ENCODE measurements at places on chromosomes 3 and 15.

GRCh38 chr3:195064300-195064931 lies 206.5 kb downstream of the XXYLT1 start:
- no peak for DNase-seq

- DNase-seq = no peak
Observed at GRCh38 chr3:102714567-102714966, 279.8 kb downstream of the ZPLD1 start.

DNA sequence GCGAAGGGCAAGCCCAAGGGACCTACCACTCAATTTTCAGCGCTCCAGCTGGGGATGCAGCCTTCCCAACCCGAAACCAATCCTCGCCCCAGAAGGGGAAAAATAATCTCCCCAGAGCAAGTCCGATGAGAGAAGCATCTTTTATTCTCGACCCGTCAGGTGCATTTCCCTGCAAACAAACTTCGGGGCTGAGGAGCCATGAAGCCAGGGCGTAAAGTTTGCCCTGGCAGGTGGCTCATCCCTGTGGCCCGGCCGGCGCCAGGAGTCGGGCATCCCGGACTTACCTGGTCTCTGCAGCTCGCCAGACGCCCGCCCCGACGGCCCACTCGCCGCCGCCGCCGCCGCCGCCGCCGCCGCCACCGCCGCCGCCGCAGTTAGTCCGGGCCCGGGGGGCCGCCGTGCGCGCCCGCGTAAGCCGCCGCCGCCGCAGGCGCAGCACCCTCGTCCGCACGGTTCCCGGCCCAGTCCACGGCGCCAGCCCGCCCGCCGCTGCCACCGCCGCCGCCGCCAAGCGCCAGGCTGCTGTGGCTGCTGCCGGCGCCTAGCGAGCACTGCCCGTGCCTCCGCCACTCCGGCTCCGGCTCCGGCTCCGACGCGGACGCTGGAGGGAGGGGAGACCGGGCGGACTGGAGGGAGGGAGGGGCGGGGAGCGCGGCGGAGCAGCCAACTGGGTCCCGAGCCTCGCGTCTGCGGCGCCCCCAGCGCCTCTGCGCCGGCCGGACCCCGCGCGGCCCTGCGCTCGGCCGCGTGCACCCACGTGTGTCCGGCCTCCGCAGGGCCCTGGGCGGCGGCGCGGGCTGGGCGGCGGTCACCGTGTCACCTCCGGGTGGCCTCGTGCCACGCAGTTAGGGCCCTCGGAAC lies at the start of gene CNTN3:
Gene CNTN3, minus strand, starts transcription at position 553 of the 861 bp plus-strand sequence. CDS start 93,547 bp downstream, outside the sequence.
- DNase-seq = no peak

DNA sequence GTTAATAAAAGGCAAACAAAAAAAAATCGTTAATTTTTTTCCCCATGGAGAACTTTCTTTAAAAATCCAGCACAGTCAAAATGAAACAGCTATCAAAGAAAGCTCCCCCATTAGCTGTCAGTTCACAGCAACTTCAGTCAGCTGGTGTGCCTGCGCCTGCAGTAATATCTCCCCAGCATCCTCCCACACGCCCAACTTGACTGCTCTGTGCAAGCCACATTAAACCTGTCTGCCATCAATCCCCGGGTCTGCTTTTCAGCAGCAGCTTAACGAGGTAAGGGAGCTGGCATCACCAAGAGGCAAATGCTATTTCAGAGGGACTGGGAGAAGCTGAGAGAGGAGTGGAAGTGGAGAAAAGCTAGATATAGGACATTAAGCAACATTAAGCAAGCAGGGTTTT lies 337.5 kb downstream of the GAP43 start:
- DNase-seq = peak; percentile 49

- DNase-seq = no peak
Observed at GRCh38 chr3:67526246-67526645, 128.2 kb downstream of the SUCLG2 start.

GRCh38 chr15:80615361-80615736 lies 79.8 kb upstream of the ABHD17C start:
- no peak for DNase-seq

GRCh38 chr3:184336547-184337398 lies 627 bp upstream of the FAM131A start:
- peak; percentile 15 for DNase-seq

DNA sequence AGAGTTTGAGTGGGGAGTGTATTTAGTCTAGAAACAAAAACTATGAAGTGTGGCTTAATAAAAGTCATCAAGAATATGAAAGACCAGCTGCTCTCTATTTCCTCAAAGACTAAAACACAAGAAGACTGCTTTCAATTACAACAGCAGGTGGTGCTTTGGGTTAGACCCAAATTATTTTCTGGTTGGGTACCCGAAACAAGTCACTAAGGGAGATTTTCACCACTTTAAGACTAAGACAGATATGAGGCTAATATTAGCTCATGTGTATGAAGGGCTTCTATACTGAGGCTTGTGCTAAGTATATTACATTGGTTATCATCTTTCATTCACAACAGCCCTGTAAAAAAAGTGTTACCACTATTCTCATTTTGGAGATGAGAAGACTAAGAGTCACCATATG lies 43.1 kb downstream of the COL8A1 start:
- no peak for DNase-seq

GRCh38 chr15:84982301-84982920 lies 755 bp downstream of the PDE8A start:
- DNase-seq = no peak

DNA sequence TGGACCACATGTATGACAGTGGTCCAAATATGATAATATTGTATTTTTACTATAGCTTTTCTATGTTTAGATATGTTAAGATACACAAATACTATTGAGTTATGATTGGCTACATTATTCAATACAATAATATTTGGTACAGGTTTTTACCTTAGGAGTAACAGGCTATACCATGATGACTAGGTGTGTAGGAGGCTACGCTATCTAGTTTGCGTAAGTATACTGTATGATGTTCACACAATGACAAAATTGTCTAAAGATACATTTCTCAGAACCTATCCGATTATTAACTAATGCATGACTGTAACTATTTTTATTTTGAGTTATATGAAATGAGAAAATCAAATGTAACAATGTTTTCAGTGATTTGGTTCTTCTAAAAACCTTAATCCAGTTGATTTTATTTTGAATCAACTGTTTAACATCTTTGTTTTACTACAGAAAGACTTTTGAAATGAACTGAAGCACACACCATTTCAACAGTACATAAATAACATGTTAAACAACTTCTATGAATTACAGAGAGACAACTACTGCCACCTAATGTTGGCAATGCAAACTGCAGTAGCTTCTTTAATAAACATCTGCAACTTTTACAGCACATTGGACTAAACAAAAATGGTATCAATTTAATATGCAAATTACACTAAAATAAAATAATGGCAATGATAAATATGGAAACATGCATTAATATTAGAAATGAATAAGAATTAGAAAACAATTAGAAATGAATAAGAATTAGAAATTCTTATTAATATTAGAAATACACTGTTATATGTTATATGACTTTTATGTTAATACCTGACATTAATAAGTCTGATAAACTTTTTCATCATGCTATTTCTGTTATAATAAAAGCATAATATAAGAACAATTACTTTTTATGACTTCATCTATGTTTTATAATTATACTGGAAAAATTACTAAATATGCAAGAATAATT lies 255.7 kb downstream of the MBNL1 start:
- DNase-seq = peak; percentile 15

- DNase-seq = no peak
Observed at GRCh38 chr3:14429237-14429636, 26.8 kb downstream of the SLC6A6 start.

Data from NCI-H2171 (cell line).